ENCODE measurements at places on chromosomes 5 and 9. TPM values are rescaled to one million over a fixed set of nuclear protein-coding genes. Genes with fewer than 3 reads are reported as not detected.
A peak's percentile ranks its signal among the peaks of the same experiment; 100 is the strongest.

GRCh38 chr5:136194576-136194975 is 1.6 kb upstream of the SMIM32 start:
- DNase-seq: no peak

DNA sequence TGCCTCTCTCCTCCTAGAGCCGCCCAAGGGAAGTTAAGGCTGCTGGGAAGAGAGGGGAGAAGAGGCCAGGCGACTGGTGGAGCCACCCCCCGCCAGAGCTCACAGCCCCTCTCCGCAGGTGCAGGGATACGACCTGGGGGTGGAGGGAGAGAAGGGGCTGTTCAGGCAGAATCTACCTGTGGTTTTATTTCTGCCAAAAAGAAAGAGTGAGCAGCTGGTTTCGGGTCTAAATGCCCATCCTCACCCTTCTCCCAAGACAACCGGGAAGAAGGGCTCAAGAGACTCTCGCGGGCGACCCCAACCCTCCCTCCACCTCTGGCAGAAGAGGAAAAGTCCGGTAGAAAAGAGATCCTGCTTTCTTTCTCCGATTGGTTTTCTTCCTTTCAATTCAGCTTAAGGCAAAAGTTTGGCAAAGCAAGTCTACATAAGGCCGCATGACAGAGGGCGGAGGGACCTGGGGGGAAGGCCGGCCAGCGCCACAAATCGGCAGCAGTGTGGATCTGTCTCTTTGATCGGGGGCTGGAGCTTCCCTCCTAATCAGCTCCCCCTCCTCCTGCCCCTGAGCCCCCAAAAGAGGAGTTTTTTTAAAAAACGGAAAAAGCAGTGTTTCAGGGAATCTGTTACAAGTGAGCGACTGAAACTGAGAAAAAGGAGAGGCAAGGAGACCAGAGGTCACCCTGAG is 16.3 kb downstream of the FAM78A start:
- peak; percentile 14 for DNase-seq

FAM78A gene
- 60.5 TPM for total RNA-seq

- no peak for DNase-seq
Observed at GRCh38 chr9:121596515-121596914, 54.9 kb upstream of the DAB2IP start.

DYNC2I2 gene
- total RNA-seq: 12.8 TPM

FSTL4 gene
- total RNA-seq: 0.21 TPM

- DNase-seq: no peak
Observed at GRCh38 chr9:107170801-107171200, 112.3 kb upstream of the RAD23B start.

GRCh38 chr5:153746440-153746839 is 256.0 kb downstream of the GRIA1 start:
- no peak for DNase-seq

- no peak for DNase-seq
Observed at GRCh38 chr5:158819095-158819494, 280.6 kb downstream of the EBF1 start.

DNA sequence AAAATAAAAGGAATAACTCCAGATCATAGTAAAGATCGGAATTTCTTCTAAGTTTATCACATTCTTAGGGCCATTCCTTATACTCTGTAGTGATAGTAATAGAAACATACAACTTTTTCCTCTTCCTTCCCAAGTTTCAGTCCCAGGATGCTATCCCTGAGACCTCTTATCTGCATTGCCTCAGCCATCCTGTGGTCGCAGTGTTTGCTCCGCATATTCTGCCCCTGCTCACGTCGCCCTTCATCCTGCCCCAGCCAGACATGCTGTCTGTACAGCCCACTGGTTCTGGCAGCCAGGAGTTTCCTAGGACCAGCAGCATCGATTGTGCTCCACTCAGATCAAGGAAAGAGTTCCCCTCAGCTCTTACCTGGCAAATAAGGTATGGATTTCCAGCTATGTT is 132.7 kb upstream of the ERCC6L2 start:
- DNase-seq: no peak

DNA sequence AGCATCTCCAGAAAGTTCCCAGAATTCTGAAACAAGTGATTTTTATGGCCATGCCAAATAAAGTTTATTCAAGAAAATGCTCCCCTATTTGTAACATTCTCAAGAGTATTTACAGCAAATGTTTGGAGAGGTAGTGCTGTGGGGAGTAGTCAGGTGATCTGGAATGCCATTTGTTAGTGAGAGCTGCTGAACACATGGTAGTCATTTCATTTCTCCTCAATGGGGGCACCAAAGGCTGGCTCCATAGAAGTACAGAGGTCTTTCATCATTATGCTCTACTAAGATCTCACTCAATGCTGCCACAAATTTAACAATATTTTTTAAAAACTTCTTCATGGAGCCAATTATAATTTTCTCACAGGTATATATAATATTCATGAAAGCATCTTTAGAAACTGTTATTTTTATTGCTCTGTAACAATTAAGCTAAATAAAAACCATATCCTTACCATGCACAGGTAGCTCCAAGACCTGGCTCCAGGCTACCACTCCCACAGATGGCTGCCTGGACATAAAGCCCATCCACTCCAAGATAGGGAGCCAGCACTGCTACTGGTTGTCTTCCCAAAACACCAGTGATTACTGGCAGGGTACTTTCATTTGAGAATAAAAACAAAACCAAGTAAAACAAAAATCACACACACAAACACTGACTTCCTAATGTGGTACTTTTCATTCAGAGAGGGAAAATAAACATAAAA is 200.8 kb downstream of the PLK2 start:
- DNase-seq: no peak

DNA sequence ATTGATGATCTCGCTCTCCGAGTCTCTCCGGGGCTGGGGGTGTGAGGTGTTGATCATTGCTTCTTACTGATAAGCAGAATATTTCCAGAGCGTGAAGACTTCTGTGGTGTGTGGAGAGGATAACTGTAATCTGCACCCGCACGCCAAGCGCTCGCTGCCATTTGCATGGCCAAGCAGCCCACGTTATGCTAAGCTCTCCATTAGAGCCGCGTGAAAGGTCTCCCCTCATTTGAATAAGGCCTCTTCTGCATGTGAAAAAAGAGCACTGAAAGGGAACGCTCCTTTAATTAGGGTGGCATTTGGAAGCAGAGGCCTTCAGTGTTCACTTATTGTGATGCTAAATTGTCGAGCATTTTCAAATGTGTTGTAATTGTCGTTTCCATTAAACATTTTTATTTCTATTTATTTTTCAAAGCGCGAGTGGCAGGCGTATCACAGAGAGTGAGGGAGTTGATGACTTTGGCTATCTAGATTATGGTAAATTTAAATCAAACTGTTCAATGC is 163.6 kb upstream of the IRX2 start:
- no peak for DNase-seq

PCDHGB1 gene
- 3.2 TPM for total RNA-seq

- no peak for DNase-seq
Observed at GRCh38 chr5:116861097-116861496, 286.5 kb upstream of the SEMA6A start.

GRCh38 chr5:106489004-106489403 is 1181.7 kb downstream of the EFNA5 start:
- DNase-seq: no peak

- DNase-seq: no peak
Observed at GRCh38 chr5:95449460-95449859, 58.3 kb downstream of the FAM81B start.

NR2F1 gene
- total RNA-seq: 17.9 TPM

PTGER4 gene
- 6.0 TPM for total RNA-seq

GNA14 gene
- 5.5 TPM for total RNA-seq

- DNase-seq: no peak
Observed at GRCh38 chr9:106112935-106113334, 418.6 kb downstream of the TMEM38B start.

- no peak for DNase-seq
Observed at GRCh38 chr9:118088090-118088489, 383.9 kb downstream of the TLR4 start.

DNA sequence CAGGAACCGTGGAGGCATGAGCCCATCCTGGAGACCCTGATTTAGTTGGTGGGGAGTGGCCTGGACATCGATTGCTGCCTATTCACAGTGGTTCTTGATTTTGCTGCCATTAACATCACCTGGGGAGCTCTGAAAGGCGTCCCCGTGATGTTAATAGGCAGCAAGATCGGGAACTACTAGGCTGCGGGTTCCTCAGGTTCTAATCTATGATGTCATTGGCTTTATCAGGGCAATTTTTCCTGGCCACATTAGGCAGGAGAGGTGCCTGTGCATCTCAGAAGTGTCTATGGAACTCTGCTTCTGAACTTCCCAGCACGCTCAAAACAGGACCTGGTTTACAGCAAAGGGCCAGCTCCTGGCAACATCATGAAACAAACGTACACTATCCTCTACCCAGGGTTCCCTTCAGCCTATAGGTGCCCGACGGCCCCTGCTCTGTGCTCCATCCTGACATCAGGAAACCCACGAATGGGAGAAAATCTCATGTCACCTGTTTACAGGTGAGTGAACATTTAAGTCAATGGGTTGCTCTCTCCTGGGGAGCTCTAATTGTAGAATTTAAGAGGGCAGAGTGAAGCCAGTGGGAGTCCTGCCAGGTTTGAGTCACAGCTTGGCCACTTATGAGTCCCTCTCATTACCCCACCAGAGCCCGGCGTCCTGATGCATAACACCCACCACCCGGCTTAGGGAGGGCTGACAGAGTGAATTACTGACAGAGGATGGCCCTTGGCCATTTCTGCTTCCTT is 49.4 kb downstream of the ROPN1L start:
- no peak for DNase-seq

SELENOP gene
- 193 TPM for total RNA-seq

GRCh38 chr9:105216440-105217178 is 27.8 kb upstream of the SLC44A1 start:
- no peak for DNase-seq

PCA3 gene
- not detected for total RNA-seq

- no peak for DNase-seq
Observed at GRCh38 chr9:128523199-128523925, 18.8 kb downstream of the GLE1 start.
